M059J (cell line): ENCODE measurements at places on chromosomes 5 and 9. TPM values are rescaled to one million over a fixed set of nuclear protein-coding genes. Genes with fewer than 3 reads are reported as not detected.

DNA sequence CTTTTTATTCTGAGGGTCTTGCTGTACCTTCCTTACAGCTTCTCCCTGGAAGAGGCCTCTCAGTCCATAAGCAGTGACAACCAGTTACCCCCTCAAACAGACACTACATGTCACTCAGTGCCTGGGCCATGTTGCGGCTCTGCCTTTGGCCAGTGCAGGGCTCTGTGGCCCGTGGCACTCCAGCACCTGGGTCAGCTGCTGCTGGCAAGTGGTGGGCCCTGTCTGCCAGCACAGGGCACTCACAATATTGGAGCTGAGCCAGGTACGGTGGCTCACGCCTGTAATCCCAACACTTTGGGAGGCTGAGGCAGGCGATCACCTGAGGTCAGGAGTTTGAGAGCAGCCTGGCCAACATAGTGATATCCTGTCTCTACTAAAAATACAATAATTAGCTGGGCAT is 24.2 kb downstream of the DAP start:
- no peak for DNase-seq

GRCh38 chr9:81022177-81022576 is 667.2 kb downstream of the TLE1 start:
- peak; percentile 3 for DNase-seq

SLC44A1 gene
- 46.1 and 55.4 TPM in 2 replicates for total RNA-seq

ZFP37 gene
- 1.4 and 3.1 TPM in 2 replicates for total RNA-seq

PCDHB12 gene
- total RNA-seq, result 1.7 and 2.6 TPM in 2 replicates

GRCh38 chr5:28710360-28710759 is 1672.0 kb upstream of the CDH9 start:
- no peak for DNase-seq

DNA sequence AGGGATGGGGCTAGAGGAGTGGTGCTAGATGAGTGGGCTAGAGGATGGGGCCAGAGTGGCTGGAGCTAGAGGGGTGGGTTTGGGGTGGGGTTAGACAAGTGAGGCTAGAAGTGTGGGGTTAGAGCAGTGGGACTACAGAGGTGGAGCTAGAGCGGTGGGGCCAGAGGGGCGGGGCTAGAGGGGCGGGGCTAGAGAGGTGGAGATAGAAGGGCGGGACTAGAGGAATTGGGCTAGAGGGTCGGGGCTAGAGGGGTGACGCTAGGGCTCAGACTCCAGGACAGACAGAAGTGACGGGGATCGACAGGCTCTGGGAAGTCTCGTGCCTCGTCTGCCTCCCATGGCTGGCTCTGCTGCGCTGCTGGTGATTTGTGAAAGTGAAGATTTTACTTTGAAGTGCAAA is 31.0 kb upstream of the TENT4A start:
- DNase-seq, result no peak

DNA sequence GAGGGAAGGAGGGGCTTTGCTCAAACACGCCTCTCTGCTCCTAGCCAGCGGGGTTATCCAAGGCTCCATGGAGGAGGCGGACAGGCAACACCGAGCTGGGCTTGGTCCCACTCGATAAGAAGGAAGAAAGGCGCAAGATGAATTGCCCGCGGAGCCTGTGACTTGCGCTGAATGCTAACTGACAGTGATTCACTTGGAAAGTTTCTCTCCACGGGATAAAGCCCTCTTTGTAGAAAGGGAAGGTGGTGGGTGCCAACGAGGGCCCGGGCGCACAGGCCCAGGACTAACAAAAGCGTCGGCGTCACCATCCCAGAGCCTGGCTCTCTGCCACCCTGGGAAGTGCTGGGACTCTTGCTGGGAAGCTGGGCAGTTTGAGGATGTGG is 76.0 kb downstream of the VAV2 start:
- no peak for DNase-seq

- DNase-seq, result peak; percentile 37
These were observed 234.9 kb upstream of the ACTBL2 start for GRCh38 chr5:57717555-57717954.

DNA sequence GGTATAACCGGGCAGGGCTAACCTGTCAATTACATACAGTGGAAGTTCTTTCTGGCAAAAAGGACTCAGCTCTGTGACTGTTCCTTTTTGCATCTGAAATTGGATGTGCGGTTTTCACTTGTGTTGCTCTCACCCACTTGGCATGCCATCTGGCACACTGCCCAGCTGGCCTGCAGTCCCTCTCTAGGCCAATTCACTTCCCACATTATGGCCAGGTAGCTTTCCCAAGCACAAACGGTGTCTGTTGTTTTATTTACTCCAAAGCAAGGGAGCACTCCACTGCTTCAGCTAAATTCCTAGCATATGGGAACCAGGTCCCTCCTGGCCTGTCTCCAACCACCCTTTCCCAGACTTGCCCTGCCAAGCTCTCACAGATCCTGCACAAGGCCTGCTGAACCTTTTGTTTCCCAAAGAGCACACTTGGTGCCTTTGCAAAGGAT is 132.5 kb downstream of the SEMA6A start:
- peak; percentile 85 for DNase-seq

GRCh38 chr5:154320224-154321089 is 125.3 kb upstream of the SAP30L start:
- DNase-seq, result no peak

DNA sequence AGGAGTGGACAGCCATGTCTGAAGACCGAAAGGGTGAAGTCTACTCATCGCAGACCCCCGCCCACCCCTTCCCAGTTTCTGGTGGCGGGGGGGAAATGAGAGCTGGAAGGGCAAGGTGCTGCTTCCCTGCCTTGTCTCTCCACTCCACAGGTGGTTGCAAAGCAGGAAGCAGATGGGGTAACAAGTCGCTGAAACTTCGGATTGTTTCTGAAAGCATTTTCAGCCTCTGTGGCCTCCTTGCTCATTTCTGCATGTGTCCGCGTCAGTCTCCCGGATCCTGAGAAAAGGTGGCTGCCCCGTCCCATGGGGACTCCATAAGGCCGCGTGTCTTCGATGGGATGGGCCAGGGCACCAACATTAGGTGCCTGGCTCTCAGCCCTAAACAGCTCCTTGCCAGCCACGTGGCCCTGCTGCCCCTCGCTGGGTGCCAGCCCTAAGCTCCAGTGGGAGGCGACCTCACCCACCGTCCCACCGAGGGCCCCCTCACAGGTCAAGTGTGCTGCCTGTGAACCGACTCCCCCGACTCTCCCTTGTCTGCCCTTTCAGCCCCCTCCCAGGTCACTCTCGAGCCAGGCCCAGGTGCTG is 971 bp downstream of the PHYKPL start:
- no peak for DNase-seq

- no peak for DNase-seq
These were observed 500 bp downstream of the URM1 start for GRCh38 chr9:128371630-128372117.

DNA sequence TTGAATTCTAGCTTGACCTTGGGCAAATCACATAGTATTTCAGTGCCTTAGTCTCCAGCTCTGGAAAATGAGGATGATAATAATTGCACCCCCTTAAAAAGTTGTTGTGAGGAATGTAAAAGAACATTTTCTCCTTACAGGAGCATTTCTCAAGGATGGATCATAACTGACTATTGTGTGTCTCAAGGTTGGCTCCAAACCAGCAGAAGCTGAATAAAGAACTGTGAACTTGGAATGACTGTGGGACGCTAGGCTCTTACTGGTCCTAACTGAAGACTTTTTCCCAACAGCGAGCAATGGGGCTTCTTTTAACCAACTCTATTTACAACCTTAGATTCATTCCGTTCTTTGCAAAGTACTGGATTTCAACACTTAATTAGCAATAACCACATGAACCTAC is 26.2 kb upstream of the GLRX start:
- DNase-seq, result no peak

DNA sequence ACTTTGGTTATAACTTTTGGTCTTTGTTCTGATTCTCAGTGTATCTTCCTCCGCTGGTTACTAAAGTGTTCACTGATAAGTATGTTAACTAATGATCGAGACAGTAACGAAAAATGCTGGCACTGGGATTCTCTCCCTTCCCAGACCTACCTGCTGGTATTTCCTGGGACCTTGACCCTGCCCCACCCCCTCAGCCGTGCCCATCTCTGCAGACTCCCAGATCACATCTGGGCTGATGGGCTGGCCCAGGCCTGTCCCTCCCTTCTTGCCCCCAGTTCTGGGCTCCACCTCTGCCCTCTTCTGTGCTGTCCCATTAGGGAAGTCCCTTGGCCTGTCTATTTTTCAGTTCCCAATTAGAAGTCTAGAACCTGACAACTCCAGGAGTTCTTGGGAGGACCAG is 46.9 kb downstream of the NEURL1B start:
- no peak for DNase-seq

C6 gene
- 0.17 and 1.6 TPM in 2 replicates for total RNA-seq

DNA sequence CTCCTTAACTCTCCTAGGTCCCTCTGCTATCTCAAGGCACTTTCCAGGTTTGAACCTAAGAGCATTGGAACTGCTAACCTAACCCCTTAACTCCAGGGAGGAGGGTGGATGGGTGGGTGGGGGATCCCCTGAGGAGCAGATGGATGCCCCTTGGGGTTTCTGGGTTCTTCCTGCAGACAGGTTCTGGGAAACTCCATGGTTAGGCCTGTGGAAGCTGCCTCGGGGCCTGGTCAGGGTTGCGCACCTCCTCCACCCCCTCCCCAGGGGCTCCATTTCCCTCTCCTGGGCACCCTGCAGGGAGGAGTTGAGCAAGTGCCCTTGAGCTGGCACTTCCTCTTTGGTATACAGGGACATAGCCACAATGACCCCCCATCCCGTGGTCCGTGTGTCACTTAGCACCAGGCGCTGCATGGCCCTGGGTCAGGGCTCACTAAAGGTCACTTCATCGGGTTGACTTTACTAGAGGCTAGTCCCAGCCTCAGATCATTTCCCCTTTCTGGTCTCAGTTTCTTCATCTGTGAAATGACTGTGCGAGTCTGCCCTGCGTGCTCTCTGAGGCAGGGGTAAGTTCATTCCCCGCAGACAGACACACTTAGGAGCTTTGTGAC is 16.0 kb downstream of the CXXC5 start:
- DNase-seq, result no peak

- DNase-seq, result no peak
These were observed 44.0 kb downstream of the FREM1 start for GRCh38 chr9:14866200-14866749.

- DNase-seq, result no peak
These were observed 171.0 kb downstream of the COL23A1 start for GRCh38 chr5:178419196-178419595.

PCDHB4 gene
- 0.07 TPM in 1 of 2 replicates, not detected in the other for total RNA-seq

DNA sequence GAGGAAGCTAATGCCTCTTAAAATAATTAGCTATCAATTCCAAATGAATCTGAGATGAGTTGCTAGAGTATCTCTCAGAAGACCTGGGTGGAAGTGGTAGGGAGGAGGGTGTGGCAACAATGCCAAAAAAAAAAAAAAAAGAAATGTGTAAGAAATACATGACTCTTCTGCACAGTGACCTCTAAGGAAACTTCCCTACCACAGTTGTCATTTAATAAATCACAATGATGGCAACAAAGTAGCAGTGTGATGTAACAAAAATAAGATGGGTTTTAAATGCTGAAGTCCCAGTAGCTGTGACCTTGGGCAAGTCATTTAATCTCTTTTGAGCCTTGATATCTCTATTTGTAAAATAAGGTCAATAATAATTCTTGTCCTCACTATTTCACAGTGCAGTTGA is 7.2 kb downstream of the FOXD1 start:
- no peak for DNase-seq

WNT8A gene
- 0.12 and 0.54 TPM in 2 replicates for total RNA-seq

GRCh38 chr9:15837079-15837679 is 284.3 kb downstream of the CCDC171 start:
- peak; percentile 66 for DNase-seq

NR5A1 gene
- 0.02 TPM in 1 of 2 replicates, not detected in the other for total RNA-seq

GRCh38 chr9:5569409-5569808 is 59.1 kb downstream of the PDCD1LG2 start:
- DNase-seq, result no peak

PRDM9 gene
- total RNA-seq, result not detected in 2 replicates

DNA sequence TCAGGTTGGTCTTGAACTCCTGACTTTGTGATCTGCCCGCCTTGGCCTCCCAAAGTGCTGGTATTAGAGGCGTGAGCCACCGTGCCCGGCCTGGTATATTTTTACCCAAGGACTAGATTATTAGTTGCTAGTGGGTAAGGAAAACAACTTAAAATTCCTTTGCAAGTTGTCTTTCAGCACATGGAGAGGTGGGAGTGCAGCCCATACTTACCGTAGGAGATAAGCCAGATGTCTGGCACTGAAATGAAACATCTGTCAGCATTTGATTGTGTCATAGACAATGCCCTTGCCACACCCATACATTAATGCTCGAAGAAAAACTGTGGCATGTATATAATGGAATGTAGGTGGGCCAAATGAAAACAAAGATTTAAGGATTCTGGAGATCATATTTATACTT is 36.6 kb upstream of the ANKH start:
- no peak for DNase-seq

DNA sequence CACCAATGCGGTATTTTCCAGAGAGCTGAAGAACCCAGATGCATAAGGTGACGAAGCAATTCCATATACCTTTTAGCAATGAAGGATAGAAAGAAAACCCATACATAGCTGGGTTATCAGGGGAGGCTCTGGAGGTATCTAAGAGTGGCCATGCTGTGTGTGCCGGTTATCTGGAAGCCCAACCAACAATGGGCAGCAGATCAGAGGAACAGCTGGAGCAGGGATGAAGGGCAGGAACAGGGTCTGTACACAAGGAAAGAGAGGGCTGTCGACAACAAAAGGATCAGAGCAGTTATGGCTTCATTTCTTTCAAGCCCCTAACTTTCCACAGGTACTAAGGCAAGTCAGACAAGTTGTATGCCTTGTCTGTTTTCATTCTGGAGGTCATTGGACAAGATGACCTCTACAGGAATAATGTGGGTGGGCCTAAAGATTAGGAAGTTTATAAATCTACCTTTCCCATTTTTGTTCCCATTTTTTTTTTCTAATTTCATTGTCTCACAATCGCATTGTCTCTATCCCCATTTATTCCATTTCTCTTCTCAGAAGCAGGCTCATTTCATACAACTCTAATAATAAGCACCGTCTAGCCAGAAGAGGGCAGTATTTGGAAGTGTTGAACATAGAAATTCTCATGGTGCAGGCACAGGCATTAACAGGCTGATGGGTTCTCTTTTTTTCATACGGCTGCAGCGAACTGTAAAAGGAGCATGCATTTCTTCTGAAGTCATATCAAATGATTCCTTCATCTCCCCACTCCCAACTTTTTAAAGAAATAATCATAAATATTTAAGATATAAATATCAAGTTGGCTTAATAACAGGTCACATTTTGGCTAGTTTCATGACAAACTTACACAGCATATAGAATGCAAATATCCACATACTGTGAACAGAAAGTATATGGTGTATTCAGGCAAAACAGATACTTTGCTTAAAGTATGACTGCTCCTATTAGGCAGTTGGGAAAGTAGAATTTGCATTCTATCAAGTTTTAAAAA is 63.5 kb downstream of the ZNF474 start:
- peak; percentile 69 for DNase-seq

DNA sequence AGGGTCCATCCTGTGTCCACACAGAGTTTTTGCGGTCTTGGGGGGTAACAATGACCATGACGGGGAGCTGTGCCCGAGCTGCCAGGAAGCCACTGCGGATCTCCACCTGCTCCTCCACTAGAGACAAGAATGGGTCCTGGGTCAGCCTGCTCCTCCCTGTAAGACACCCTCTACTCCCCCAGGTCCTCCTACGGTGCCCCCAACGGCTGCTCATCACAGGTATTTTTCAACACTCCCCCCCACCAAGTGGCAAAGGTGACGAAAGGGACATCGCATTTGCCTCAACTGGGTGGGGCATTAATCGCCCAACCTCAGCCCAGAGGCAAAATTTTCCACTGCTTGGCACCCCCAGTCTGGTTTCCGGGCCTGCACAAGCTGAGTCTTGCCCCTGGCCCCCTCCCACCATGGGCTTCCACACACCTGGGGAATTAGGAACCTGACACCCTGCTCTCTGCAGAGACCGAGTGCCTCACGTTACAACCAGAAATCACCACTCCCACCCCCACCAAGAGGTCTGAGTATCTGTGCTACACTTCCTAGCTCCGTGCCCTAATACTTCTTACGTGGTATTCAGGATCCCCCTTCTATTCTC is 9.6 kb downstream of the NOL6 start:
- DNase-seq, result no peak
